ENCODE measurements at places on chromosomes 7 and 10.

DNA sequence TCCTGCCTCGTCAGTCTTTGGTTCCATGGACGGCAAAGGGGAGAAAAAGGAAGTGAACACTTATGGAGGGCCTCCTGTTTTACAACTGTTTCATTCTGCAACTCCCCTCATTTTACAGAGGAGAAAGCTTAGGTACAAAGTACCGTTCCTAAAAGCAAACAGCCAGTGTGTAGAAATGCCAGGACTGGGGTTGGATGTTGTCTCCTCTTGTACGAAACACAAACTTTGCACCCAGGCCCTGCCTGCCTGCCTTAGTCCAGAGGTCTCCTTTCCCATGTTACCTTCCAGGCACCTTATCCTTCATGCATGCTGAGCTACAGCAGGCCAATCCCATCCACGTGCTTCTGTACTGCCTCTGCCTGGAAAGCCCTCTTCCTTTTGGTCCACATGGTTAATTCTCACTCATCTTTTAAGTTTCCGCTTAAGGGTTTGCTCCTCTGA is 86.0 kb downstream of the ICA1 start:
- DNase-seq = no peak

GRCh38 chr7:36639826-36640225 is 84.5 kb downstream of the AOAH start:
- DNase-seq = no peak

DNA sequence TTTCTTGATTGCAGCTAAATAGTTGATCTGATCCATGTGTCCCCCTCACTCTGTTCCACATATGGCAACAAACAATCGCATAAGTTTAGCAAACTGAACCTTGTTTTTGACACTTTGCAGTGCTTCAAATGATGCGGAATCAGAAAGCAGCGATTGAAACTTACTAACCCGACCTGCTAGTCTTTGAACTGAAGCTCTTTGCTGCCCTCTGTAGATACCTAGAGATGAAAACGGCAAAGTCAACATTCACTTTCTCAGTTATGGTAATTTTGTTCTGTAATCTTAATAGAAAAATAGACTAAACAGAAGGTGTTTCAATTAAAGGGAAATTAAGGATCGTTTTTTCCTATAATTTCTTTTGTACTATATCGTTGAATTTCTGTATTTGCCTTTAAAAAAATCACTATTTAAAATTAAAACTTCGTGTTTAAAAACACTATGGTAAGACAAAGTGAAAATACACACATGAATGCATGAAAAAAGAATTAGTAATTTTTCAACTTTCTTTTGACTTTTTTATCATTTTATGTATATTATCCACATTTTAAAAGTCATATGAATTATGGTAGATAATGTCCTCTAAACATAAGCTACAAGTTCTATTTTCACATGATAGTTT is 276.5 kb downstream of the MAGI2 start:
- no peak for DNase-seq

GRCh38 chr7:117874191-117874700 is 1.0 kb upstream of the CTTNBP2 start:
- no peak for DNase-seq

GRCh38 chr7:92056286-92056685 is 78.0 kb downstream of the CYP51A1 start:
- DNase-seq = no peak

DNA sequence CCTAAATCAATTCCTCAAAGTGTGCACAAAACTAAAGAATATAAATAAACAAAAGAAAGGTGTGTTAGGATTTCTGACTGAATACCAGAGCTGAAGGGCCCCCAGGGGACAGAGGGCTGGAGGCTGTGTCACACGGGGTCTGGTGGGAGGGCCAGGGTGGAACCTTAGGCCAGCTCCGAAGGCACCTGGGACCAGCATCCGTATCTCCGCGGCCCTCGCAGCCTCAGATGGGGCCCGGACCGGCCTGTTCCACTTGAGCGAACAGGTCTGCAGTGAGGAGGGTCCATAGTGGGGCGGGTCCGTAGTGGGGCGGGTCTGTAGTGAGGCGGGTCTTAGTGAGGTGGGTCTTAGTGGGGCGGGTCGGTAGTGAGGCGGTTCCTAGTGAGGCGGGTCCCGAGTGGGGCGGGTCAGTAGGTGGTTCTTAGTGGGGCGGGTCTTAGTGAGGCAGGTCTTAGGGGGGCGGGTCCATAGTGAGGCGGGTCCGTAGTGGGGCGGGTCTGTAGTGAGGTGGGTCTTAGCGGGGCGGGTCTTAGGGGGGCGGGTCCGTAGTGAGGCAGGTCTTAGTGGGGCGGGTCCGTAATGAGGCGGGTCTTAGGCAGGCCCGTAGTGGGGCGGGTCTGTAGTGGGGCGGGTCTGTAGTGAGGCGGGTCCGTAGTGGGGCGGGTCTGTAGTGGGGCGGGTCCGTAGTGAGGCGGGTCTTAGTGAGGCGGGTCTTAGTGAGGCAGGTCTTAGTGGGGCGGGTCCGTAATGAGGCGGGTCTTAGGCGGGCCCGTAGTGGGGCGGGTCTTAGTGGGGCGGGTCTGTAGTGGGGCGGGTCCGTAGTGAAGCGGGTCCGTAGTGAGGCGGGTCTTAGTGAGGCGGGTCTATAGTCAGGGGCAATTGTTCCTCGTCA is 15.1 kb downstream of the GPR146 start:
- DNase-seq = peak; percentile 79

- DNase-seq = no peak
These were observed 239.2 kb upstream of the ZMIZ1 start for GRCh38 chr10:78829565-78829964.

GRCh38 chr10:61541960-61542359 is 88.8 kb upstream of the TMEM26 start:
- no peak for DNase-seq

DNA sequence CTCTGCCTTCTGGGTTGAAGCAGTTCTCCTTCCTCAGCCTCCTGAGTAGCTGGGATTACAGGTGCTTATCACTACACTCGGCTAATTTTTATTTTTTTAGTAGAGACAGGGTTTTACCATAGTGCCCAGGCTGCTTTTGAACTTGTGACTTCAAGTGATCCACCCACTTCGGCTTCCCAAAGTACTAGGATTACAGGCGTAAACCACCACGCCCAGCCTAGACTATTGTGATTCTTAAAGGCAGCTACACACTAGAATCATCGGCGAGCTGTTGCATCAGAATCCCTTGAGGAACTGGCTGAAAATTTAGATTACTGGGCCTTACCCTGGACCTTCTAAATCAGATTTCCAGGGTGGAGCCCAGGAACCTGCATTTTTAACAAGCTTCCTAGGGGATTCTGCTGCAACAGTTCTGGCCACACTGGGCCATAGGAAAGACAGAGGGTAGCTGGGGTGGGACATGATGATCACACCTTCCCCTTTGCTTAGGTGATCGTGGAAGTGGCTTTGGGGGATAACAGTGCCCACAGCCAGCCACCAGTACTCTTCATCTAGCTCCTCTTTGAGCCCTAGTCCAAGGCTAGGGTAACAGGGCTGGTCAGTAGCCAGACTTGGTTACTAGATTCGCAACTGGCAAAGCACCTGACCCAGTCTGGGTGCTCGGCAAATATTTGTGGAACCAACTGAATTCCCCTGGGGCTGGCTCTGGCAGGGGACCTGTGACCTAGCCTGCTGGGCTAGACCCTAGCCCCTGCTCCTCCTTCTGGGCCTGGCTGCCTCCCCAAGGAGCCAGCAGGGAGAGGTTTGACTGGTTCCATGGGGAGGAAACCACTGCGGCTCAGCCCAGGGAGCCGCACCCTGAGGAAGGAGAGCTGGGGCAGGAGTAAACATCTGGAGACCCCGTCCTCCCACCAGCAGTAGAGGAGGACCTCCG is 67.1 kb upstream of the DUSP5 start:
- no peak for DNase-seq

- DNase-seq = no peak
These were observed 119.0 kb upstream of the FAM133B start for GRCh38 chr7:92709150-92709549.

DNA sequence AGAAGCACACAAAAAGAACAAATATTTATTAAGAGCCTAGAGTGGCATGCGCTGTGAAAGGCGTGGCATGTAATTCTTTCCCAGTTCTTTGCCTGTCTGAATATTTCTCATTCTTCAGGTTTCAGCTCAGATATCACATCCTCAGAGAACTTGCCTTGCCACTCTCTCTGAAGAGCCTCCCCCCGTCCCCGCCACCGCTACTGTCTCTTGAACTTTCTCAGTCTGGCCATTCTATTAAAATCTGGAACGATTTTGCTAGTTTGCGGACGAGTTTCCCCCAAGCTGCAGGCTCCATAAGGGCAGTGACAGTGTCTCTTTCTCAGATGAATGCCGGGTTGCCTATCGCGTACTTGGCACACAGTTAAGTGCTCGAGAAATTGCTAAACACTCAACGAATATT is 787 bp upstream of the PLEKHA1 start:
- DNase-seq = no peak

- DNase-seq = no peak
These were observed 35.5 kb downstream of the GPRIN2 start for GRCh38 chr10:46520941-46521340.

DNA sequence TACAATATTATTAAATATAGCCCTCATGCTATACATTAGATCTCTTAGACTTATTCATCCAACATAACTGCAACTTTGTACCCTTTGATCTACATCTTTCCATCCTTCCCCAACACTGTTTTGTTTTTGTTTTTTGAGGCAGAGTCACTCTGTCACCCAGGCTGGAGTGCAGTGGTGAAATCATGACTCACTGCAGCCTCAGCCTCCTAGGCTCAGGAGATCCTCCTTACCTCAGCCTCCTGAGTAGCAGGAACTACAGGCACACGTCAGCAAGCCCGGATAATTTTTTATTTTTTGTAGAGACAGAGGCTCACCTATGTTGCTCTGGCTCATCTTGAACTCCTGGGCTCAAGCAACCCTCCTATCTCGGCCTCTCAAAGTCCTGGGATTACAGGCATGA is 53.3 kb downstream of the NT5C2 start:
- DNase-seq = no peak

GRCh38 chr7:87445897-87446296 is 29.6 kb downstream of the ABCB4 start:
- DNase-seq = peak; percentile 27

DNA sequence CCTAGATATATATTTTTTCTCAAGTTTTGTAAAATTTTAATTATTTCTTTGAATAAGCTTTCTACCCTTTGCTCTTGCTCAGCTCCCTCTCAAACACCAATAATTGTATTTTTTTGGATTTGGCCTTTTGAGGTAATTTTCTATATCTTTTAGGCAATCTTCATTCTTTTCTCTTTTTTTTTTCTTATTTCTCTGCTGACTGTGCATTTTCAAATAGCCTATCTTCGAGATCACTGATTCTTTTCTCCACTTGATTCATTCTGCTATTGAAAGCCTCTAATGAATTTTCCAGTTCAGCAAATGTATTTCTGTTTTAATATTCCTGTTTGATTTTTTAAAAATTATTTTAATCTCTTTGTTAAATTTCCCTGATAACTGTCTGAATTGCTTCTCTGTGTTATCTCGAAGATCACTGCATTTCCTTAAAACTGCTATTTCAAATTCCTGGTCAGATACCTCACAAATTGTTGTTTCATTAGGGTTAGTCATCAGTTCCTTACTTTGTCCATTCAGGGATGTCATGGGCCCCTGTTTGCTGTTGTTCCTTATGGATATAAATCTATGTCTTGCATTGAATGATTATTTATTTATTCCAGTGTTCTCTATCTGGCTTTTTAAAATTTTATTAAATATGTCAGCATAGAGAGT is 100.1 kb upstream of the UNC5B start:
- DNase-seq = no peak

DNA sequence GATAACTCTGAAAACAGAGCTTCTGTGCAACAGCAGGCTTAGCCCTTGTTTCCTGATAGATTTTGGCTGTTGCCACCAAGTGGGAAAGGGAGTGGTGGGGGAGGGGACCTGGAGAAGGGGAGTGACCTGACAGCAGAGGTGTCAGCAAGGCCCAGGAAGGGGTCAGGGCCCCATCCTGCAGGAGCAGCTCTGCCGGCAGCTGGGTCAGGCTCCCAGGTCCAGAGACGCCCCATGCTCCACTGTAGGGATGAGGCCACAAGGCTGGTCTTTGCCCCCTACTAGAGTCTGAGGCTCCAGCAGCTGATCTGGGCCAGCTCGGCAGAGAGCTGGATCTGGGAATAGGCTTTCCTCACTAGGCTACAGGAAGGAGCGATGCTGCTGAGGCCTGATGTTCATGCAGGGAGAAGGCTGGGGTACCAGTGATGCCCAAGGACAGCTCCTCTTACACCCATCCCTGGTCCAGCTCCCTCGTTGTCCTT is 44.0 kb upstream of the ZMIZ1 start:
- DNase-seq = no peak

DNA sequence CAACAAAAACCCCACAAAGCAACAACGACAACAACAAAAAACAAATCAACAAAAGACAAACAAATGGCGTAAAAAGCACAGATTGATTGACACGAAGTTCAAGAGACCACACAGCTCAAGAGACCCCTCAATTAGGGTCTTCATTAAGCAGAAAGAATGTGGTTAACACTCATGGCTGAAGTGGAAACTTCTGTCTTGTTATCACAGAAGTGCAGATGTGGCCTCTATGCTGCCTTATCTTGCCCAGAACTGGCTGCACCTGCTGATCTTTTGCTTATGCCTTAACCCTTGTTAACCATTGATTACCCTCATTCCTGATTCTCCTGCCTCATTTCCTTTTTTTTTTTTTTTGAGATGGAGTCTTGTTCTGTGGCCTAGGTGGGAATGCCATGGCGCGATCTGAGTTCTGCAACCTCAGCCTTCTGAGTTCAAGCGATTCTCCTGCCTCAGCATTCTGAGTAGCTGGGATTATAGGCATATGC is 3.5 kb upstream of the DAGLB start:
- DNase-seq = no peak

- no peak for DNase-seq
These were observed 64.3 kb upstream of the TMEM106B start for GRCh38 chr7:12146813-12147212.

DNA sequence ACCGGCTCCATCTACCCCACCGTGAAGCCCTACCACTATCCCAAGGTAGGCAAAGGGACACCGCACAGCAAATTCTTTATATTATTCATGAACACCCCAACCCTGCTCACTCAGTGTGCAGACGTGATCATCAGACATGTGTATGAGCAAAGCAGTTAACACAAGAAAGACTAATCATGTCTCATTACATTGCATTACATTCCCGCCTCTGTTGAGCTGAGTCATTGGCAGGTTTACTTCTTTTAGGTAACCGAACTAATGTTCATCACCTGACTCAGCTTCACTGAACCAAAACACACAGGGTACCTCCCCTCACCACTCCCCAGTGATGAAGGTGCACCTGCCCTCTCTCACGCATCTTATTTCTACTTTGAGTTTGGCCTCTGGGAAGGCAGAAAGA is 233.4 kb downstream of the PAXIP1 start:
- no peak for DNase-seq

- no peak for DNase-seq
These were observed 46.6 kb downstream of the ATXN7L1 start for GRCh38 chr7:105829681-105830322.

Measured in GM20000 (cell line).